ENCODE measurements at places on chromosomes 7 and 10.

DNA sequence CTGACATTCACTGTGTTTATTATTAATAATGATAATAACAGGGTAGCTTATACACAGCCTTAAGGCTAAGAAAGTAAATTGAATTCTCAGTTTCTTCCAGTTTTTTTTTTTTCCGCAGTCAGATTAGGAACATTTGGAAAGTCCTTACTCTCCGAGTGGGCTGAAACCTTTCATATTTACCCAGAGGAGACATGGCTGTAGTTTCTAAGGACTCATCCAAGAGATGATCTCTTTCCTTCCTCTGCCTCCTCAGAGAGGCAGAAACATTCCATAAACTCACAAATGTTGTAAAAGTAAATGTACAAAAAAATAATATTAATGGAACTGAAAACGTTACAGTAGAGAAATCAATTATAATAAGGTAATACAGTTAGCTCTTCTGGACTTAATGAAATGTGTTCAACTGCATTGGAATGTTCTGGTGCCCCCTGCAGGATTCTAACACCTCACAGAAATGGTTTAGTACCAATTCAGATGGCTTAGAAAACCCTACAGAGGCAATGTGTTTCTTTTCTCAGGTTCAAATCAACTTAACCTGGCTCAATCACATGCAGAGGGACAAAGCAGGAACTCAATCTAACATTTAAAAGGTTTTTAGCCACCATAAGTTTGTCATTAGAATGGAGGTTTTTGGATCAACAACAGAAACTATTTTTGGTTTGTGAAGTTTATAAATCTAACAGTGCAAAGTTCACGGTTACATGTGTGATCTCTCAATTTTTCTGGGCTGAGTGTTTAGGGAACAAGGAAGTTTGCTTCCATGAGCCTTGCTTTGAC is 71.7 kb downstream of the ICA1 start:
- DNase-seq: no peak

DNA sequence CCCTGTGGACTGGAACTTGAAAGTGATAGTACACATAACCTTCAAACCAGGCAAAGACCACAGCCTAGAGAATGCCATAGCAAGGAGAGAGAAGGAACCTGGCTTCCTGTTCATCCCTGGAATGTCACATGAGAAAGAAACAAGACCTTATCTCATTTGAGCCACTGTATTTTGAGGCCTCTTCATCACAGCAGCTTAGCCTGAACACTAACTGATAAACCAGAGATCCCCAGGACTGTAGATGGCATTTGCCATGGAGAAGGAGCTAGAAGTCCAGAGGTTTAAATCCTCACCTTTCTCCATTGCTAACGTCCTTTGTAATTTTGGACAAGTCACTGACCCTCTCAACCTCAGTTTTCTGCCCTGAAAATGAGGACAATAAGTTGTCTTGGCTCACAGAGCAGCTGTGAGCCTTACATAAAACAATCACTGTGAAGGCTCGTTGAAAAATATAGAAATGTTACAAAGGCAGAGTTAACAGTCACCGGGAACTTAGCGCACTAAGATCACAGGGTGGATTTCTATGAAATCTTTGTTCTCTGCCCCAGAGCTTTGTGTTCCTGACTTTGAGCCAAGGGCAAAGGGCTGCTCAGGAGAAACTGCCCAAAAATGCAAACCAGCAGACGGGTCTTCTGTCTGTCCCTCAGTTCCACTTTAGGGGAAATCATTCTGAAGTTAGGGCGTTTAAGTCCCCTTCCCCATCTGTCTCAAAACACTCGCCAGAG is 197.0 kb downstream of the USP6NL start:
- DNase-seq: no peak

- no peak for DNase-seq
Observed at GRCh38 chr10:75405598-75406461, 4.3 kb upstream of the ZNF503 start.

GRCh38 chr10:21141946-21142492 is 244.9 kb upstream of the NEBL start:
- DNase-seq: no peak

DNA sequence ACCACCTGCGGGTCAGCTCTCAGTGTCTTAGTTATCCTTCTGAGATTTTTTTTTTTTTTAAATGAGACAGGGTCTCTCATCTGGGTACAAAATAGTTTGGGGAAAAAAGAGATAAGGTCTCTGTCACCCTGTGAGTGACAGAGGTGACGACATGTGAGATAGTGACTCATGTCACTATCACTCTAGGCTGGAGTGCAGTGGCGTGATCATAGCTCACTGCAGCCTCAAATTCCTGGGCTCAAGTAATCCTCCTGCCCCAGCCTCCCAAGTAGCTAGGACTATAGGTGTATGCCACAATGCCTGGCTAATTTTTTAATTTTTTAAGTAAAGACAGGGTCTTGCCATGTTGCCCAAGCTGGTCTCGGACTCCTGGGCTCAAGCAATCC is 10.4 kb downstream of the BLVRA start:
- no peak for DNase-seq

GRCh38 chr10:113644185-113645120 is 19.4 kb downstream of the NRAP start:
- no peak for DNase-seq

Measured in retinal pigment epithelial cell (primary cell).